Fibroblast of the aortic adventitia (primary cell): ENCODE measurements at places on chromosomes 1 and 21. TPM values are rescaled to one million over a fixed set of nuclear protein-coding genes. Genes with fewer than 3 reads are reported as not detected.

Gene RAB3B
- total RNA-seq: 3.6 and 63.4 TPM in 2 replicates

Gene RNU1-2
- total RNA-seq: under 0.01 and 2,882 TPM in 2 replicates

Gene KPRP
- total RNA-seq: not detected in 2 replicates

Gene PIK3CD
- 3.0 and 6.5 TPM in 2 replicates for total RNA-seq

Gene LRRC3
- total RNA-seq: 0.16 and 0.45 TPM in 2 replicates

Gene TSPAN2
- 0.18 and 2.5 TPM in 2 replicates for total RNA-seq

Gene KNCN
- total RNA-seq: not detected in 2 replicates

Gene OR4F29
- total RNA-seq: 0.54 TPM in 1 of 2 replicates, not detected in the other

Gene CATSPERE
- 0.49 and 1.1 TPM in 2 replicates for total RNA-seq

Gene KRTAP19-4
- total RNA-seq: not detected in 2 replicates

Gene EPHA8
- total RNA-seq: not detected in 2 replicates

Gene RPAP2
- 4.4 and 16.1 TPM in 2 replicates for total RNA-seq

Gene IPP
- total RNA-seq: 11.7 and 14.1 TPM in 2 replicates

Gene CCDC190
- total RNA-seq: 0.16 and 4.6 TPM in 2 replicates

Gene LCE2D
- total RNA-seq: not detected in 2 replicates

Gene GPATCH3
- total RNA-seq: 5.9 and 21.0 TPM in 2 replicates

Gene KRTAP21-2
- total RNA-seq: not detected in 2 replicates

Gene PRRX1
- 411 and 679 TPM in 2 replicates for total RNA-seq

Gene FASLG
- total RNA-seq: not detected in 2 replicates

Gene KIF26B
- total RNA-seq: 4.6 and 20.9 TPM in 2 replicates

Gene ST6GALNAC5
- total RNA-seq: 0.09 TPM in 1 of 2 replicates, not detected in the other

Gene LRRC53
- total RNA-seq: not detected in 2 replicates

Gene LAMC2
- 2.0 and 2.8 TPM in 2 replicates for total RNA-seq

Gene PRR9
- not detected in 2 replicates for total RNA-seq

Gene FAM72B
- 2.8 and 5.6 TPM in 2 replicates for total RNA-seq

Gene OLFML3
- 135 and 212 TPM in 2 replicates for total RNA-seq

Gene TMEM81
- total RNA-seq: 1.5 and 2.0 TPM in 2 replicates

Gene LAMB3
- total RNA-seq: 5.9 and 10.3 TPM in 2 replicates

Gene LCE1A
- not detected in 2 replicates for total RNA-seq

Gene S100A7
- total RNA-seq: not detected in 2 replicates

Gene OR2L2
- total RNA-seq: not detected in 2 replicates

Gene CCDC185
- total RNA-seq: not detected in 2 replicates

Gene PDZK1
- 0.54 TPM in 1 of 2 replicates, not detected in the other for total RNA-seq

Gene CYP4B1
- total RNA-seq: not detected in 2 replicates

Gene MNDA
- not detected in 2 replicates for total RNA-seq

Gene KRTAP26-1
- not detected in 2 replicates for total RNA-seq

Gene FAM72D
- total RNA-seq: 2.2 TPM in 1 of 2 replicates, not detected in the other

Gene NBPF6
- not detected in 2 replicates for total RNA-seq

Gene S100A1
- 0.54 and 2.9 TPM in 2 replicates for total RNA-seq

Gene SLAMF8
- not detected in 2 replicates for total RNA-seq

Gene GIPC2
- 0.63 and 0.74 TPM in 2 replicates for total RNA-seq
